ENCODE measurements at places on chromosomes 1 and 21.

GRCh38 chr1:241608379-241609033 is 31.7 kb downstream of the CHML start:
- DNase-seq: peak; percentile 18

GRCh38 chr1:244460197-244460596 is 876 bp upstream of the CATSPERE start:
- no peak for DNase-seq

DNA sequence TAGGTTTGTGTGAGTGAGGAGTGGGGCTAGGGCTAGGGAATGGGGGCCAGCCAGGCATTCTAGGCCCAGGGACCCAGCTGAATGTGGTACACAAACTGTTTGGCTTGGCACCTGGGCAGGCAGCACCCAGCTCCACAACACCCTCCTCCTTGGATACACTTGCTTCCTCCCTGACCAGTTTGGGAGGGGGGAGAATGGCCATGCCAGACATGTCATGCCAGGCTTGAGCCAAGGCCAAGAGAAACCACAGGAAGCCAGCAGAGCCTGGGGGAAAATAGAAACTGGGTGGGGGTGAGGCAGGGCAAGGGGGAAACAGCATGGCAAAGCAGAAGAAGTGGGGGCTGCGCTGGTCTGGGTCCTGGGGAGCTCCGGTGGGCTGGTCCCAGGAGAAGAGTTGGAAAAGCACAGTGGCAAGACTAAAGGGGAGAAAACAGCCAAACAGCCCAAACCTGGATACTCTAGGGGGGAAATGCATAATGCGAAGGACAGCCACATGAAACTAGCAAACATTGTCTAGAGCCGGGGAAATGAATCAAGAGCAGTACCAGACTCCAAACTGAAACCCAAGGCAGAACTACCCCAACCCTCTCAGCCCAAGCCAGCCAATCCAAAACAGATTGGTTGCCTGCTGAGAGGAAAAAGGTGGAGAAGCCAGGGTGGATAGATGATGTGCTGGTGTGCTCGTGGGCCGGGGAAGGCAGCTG is 47.9 kb downstream of the LGR6 start:
- DNase-seq: no peak

GRCh38 chr1:208171616-208172422 is 72.4 kb downstream of the PLXNA2 start:
- no peak for DNase-seq

DNA sequence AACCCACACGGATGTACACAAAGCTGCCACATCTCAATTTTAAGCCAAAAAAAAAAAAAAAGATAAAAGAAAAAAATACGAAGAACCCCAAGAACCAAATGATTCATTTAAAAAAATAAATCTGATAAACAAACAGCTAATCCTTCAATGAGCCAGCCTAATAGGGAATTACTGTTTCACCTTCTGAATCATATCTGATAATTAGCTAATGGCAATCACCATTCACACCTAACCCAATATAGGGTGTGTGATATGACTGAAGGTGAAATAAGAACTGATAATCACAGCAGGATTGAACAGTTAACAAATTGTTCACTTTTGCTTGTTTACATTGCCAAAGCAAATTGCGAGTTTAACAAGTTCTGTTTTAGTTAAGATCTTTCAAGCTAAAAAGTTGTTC is 61.4 kb downstream of the LAMC2 start:
- DNase-seq: no peak

GRCh38 chr1:186680245-186681061 is at the start of gene PTGS2:
Gene PTGS2 (minus strand): TSS chr1:186680423. CDS start chr1:186680290, 133 bp downstream.
- DNase-seq: peak; percentile 98

DNA sequence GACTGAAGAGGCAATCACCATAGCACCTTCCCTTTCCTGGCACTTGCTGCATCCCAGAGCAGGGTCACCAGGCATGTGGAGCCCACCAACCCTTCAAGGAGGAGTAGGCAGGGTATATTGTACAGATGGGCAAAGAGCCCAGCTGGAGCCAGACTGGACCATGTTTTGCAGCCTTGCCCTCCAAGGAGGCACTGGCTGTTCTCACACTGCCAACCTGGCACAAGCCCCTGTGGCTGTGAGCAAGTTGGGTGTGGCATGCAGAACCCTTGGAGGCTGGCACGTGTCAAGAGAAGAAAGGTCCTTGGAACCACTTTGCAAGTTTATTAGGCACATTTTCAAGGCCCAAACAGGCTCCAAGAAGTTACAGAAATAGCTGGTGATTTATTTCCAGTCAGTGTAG is 146.4 kb downstream of the FOXD2 start:
- DNase-seq: no peak

All from dermis blood vessel endothelial cell (primary cell).